Stimulated activated CD4-positive, alpha-beta T cell treated with anti-CD3 and anti-CD28 coated beads, Interleukin-15, amount 100 ng/mL, for 1 hour (primary cell): ENCODE measurements at places on chromosomes 12 and 14.

- no peak for DNase-seq
Measured at GRCh38 chr12:101599311-101599710, 4.5 kb downstream of the MYBPC1 start.

GRCh38 chr12:124553862-124554428, 13.5 kb downstream of the NCOR2 start:
- DNase-seq = no peak

DNA sequence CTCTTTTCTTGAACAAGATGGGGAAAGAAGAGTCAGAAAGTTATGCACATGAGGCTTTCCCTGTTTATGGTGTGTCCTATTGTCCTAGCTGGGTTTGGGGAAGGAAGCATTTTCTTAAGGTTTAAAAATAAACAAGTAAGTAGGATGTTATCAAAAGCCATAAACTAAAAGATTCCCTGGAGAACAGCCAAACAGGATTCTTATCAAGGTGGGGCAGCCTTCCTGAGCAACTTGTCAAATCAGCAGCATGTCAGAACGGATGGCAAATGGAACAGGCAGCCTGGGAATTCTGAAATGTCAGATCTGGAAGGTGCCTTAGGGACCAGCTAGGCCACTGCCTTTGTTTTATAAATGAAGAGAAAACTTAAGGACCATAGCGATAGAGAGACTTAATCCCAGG, 152.2 kb upstream of the RGS6 start:
- no peak for DNase-seq

DNA sequence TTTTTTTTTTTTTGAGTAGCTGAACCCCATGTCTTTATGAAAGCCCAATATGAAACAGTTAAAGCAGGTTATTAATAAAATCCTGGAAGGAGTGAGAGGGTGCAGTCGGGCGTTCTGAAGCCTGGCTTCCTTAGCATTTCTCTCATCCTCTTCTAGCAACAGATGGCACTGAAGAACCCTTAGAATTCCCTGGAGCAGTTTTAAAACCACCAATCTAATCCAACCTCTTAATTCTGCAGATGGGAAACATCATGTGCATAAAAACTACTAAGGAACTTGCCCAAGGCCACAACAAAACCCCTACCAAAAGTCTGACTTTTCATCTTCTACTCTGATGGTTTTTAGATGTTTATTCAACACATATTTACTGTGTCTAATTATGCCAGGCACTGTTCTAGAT, 25.2 kb downstream of the PRDM4 start:
- DNase-seq = no peak

DNA sequence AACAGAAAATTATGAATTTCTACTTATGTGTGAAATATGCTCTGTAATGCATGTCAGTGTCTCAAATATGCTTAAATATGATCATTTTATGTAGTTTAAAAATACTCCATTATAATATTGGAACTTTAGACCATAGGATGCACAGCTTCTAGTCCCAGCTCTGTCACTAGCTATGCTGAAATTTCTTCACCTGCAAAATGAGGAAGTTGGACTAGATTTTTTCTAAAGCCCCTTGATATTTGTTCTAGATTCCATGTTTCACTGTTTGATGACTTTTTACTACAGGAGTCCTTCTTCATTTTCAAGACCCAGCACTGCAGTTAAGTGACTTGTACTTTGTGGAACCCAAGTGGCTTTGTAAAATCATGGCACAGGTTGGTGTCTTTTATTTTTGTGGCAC, 90.1 kb downstream of the LRRK2 start:
- DNase-seq = no peak

DNA sequence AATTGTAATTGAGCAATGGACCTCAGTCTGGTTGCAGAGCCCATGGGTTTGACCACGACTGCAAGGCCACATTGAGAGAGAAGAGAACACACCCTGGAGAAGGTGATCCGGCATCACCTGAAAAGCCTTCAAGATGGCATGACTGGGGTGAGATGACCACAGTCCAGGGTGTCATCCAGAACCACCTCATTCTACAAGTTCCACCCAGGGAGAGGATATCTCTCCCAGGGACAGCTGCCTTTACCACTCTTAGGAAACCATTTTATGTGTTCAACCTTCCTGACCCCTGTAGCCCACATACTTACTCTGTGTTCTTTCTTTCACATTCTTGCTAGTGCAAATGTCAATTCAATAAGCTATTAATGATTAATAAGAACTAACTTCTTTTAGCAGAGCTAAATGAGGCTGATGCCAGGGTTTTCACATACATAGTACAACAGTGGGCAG, 43.4 kb upstream of the CPM start:
- no peak for DNase-seq

- no peak for DNase-seq
Measured at GRCh38 chr12:49895773-49896172, 7.9 kb downstream of the FAIM2 start.

GRCh38 chr12:25929142-25929541, 29.3 kb upstream of the RASSF8 start:
- DNase-seq = no peak

DNA sequence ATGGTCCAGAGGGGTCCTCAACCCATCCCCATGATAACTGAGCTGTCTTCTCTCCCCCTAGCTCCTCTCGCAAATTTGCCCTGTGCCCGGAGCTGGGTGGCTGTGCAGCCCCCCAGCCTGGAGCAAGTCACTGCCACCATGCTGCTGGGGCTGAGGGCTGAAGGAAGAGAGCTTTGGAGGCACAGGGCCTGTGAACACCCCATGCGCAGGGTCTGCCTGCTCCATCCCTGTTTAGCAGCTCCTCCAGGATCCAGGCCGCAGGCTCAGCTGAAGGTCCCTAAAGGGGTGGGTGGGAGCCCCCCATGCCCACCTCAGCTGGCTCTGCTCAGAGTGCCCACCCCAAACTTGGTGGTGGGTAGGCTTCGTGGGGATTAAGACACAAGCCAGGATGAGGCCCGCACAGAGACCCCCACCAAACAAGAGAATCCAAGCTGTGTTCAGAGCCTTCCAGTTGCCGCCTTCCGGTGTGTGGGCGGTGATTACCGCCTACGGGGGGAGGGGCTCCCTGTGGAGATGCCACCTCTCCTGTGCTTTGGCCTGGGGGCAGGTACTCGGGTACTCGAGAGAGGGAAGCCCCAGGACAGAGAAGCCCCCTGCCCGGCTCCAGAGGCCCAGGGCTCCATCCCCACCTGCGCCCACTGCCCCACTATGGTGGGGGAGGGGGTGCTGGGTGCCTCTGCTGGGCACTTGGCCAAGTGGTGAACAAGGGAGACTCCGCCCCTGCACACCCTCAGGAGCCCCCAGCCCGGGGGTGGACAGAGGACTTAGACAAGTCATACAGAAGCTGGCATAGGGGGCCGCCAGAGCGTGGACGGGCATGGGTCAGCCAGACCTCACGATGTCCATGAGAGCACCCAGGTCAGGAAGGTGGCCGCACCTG, 1.4 kb upstream of the JAG2 start:
- DNase-seq = no peak
